ENCODE measurements at places on chromosomes 1 and 21.

GRCh38 chr1:21264898-21265297, 25.4 kb downstream of the ECE1 start:
- no peak for ATAC-seq

GRCh38 chr1:47681735-47682134, 243.9 kb downstream of the FOXD2 start:
- ATAC-seq: no peak

- no peak for ATAC-seq
These were observed 124.3 kb downstream of the DISC1 start for GRCh38 chr1:231750818-231751362.

GRCh38 chr1:156052862-156053767, 483 bp downstream of the UBQLN4 start:
- peak; percentile 49 for ATAC-seq

GRCh38 chr1:160400223-160400645, at the start of gene VANGL2:
TSS of gene VANGL2 (plus strand) at chr1:160400564. CDS start at chr1:160415838, 15,274 bp downstream.
- peak; percentile 71 for ATAC-seq

DNA sequence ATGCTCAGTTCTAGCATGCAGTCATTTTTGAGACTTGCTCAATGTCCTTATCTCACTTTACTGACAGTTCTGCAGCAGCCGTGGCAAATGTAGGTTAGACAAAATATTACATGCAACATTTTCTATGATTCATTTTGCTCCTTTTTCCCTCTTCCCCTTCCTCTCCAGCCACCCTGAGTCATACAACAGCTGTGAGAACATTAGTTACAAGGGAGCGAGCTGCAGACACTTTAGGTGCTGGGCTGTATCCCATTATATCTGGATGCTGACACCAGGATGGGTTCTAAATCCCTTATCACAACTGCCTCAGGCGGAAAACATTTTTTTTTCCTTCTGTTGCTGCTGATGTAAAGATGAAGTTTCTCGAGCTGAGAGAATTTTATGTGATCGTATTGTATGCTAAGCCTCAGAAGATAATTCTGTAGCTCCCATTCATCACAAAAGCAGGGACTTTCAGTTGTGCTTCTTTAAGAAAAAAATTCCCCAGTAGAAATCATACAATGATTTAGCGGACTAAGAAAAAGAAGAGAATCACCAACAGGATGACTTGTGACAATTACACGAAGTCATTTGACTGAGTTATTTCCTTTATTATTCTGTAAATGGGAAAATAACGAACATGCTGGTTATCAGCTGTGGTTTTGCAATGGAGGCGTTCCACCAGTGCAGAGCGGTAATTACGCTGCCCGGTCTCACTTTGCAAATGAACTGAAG, 345.0 kb downstream of the DISC1 start:
- no peak for ATAC-seq

DNA sequence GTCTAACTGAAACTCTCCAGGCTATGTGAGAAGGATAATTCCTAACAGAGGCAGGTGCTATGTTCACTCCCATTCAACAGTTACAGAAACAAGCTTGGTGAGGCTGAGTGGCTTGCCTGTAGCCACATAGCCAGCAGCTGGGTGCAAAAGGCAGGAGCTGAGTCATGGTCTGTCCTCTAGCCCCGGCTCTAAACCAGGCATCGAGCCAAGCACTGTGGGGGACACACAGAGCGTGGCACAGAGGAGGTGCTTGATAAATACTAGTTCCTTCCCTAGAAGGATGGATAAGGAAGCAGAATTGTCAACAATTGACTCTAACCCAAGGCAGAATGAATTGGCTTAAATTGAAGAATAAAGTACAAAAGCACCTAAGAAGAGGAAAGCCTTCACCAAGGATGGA, 10.4 kb upstream of the KCNA2 start:
- no peak for ATAC-seq
